ENCODE measurements at places on chromosomes 6 and 20.

DNA sequence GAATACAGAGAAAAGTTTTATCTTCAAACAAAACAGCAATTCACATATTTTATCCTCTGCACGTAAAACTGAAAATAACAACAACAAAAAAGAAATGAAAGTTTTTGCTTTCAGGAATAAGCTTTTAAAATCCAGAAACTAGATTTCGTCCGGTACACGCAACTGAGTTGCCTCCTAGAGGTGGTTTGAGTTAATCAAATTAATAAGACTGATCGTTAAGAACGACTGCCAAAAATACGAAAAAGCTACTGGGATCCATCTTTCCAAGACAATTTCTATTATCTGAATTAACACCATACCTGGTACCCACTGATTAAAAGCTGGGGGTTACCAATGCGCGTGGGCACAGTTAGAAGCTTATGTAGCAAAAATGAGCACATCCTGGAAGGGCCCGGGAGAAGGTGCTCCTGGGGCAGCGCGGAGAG, 669 bp downstream of the PDCD2 start:
- DNase-seq: no peak

GRCh38 chr6:76481101-76481500, 408.6 kb upstream of the IMPG1 start:
- no peak for DNase-seq

DNA sequence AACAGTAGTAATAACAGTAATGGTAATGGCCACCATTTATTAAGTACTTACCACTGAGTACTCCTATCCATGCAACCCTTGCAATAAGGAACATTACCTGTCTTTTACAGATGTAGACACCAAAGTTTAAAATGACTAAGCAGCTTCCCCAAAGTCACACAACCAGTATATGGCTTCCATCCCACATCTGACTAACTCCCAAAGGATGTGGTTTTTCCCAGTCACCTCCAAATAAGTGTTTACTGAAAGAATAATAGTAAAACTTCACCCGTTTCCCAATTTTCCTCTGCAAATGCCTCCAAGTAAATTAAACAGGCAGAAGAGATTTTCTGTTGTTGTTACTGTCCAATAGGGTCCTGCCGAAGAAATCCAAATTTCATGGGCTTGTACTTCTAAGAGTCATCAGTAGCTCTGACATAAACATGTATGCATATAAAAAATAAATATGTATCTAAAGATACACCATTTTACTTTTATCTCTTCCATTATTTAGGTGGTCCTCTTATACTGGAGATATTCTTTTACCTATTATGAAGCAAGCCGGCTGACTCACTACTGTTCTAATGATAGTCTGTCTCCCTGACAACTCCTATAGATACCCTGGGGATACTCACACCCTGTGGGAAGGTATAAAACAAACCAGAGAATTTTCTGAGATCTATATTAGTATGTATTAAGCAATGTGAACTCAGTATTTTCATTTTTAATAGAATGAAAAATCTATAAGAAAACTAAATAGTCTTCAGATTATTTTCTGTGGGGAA, 77.9 kb upstream of the ID4 start:
- DNase-seq: no peak

GRCh38 chr20:19249106-19249879, 36.9 kb downstream of the SLC24A3 start:
- no peak for DNase-seq

DNA sequence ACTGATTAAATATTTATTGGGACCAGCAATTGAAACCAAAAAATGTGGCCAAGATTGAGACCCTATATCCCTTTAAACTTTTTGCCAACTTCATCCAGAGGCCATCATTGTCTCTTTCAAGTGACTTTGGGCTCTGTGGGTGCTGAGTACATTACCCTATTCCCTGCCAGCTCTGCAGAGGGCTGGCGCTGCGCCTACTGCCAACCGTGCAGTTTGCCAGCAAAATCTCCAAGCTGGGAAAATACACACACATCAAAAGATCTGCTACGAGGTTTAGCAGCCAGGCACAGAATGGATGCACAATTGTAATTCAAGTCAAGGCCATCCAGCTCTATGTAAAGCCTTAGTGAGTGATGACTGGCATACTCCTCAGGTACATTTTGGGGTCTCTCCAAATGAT, 125.0 kb downstream of the CBLN4 start:
- no peak for DNase-seq
